ENCODE measurements at places on chromosomes 6 and 20.

GRCh38 chr20:9440892-9441291, 73.5 kb upstream of the LAMP5 start:
- DNase-seq = no peak

DNA sequence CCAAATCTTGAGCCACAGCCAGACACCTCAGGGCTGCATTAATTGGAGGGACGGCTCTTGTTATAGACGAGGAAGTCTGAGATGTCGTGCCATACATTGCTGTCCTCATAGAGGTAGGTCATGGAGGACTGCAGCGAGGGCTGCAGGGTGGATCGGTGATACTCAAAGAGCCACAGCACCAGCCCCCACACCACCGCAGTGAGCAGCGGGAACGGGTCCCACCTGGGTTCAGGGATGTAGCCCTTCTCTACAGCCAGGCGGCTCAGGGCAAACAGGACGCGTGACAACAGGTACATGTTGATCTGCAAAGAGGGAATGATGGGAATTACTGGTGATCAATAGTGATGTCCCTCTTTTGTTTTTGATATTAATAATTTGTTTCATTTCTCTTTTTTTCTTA, 12.4 kb downstream of the PXMP4 start:
- DNase-seq = no peak

DNA sequence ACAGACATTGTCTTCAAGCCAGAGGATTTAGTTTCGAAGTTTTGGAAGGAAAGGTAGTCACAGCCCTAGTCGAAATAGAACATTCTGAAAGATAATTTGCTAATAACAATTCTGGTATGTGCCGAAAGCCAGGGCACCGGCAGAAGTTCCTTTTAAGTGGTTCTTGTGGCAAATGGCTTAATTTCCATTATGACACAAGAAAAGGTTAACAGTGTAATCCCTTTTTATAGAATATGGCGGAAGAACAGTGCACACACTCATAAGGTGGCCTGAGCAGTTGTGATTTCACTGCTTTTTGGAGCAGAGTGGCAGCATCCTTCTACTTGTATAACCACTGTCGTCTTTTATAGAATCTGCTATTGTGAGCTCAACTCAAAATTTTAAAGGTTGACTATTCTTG, 152.4 kb downstream of the SASH1 start:
- no peak for DNase-seq

DNA sequence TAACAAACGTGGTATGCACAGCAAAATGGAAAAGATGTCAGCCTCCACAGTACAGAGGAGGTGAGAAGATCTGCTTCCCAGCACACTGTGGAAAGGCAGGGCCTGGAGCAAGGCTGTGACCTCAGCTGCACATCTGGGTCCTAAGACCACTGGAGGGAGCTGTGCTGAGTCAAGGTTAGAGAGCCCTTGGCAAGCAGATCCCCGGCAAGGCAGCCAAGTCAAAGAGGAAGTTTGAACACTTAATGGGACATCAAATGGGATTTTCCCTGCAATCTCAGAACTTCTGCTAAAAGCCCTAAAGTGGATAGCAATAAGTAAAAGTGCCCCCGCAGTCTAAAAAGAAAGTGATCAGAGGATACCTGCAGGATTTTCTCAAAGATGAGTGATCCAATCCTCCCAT, 39.5 kb downstream of the UNC5CL start:
- DNase-seq = no peak

GRCh38 chr20:8225658-8226057, 93.6 kb downstream of the PLCB1 start:
- no peak for DNase-seq

GRCh38 chr20:34703424-34704176, 544 bp upstream of the TP53INP2 start:
- peak; percentile 3 for DNase-seq

DNA sequence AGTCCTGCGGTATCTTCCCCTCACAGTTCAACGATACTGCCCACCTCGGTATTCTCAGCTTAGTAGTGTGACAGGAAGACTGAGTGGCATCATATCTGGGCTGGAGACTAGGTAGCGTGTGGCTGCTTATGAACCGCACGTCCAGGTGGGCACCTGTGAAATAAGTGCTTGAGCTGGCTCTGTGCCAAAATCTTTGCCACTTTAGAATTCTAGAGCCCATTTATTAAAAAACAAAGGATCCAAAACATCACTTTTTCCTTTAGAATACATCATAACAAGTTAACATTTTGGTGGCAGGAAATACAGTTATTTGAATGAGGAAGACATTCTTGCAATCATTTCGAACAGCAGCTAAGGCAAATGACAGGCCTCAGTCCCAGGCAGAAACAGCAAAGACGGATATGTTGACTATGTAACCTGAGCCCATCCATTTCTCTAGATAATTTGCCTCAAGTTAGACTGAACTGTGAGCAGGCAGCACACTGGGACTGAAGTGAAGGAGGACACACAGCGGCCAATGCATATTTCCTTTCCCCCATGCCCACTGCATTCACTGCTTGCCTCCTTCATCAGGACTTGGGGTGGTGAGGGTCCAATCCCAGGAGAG, 136.6 kb downstream of the GMDS start:
- DNase-seq = no peak

DNA sequence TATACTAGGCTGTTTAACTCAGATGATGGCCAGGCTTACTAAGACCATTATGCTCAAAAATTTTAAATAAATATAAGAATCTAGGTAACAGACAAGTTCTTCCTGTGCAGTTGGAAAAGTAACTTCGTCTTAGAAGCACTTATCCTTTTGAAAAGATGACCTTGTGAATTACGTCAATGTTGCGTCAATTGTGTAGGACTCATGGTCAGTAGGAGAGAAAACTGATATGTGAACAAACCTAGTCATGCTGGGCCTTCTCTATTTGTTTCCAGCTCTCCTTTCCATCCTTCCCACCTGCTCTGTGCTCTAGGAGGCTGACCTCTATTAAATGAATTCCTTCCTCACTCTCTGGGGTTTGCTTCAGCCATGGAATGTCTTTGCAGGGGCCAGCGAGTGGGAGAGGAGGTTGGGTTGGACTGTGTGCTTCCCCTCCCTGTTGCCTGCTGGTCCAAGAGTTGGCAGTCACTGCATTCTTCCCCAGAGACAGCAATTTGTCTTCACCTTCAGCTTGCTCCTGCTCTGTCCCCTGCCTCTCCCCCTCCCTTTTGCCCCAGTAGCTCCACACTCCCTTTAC, 128.0 kb upstream of the TNFAIP3 start:
- no peak for DNase-seq

GRCh38 chr20:40641202-40641601, 47.8 kb downstream of the MAFB start:
- no peak for DNase-seq

DNA sequence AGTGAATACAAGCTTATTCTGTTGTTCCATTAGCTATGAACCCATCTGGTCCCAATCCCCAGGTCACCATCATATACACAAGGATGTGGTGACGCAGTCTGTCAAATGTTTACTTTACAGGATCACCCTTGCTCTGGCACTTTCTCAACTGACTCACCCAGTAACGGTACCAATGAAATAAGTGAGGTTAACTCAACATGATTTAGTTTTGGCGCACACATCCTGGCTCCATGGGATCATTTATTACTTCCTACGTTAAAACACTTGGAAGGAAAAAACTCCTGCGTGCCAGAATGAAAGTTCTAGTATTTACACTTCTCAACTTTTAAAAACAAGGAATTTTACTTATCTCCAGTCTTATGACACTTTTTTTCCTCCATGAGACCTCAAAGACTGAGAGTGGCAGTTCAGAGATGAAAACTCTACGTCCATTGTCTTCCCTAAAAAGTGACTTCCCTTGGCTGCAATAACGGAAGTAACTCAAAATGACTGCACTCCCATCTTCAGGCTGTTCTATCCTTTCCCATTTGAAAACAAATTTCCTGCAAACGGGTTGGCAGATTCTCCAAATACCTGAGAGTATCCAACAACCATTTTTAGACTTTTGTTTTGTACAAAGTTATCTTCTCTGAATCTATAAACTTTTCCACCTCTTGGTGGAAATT, 15.9 kb downstream of the AGPAT4 start:
- DNase-seq = no peak

DNA sequence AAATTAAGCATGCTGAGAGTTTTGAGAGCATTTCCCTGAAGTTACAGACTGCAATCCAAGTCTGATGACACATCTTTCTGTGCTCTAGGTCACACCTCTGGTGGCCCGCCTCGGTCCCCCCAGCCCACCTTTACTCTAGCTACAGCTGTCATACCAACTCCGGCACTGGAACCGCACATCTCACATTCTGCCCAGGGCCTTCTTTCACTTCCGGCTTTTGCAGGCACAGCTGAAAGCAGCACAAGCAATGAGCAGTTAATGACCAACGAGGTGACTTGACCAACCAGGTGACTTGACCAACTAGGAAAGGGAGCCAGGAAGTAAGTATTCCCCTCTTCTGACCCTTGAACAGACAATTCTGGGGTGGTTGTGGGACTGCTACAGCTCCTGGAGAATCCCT, 88.6 kb upstream of the MOCS1 start:
- no peak for DNase-seq

GRCh38 chr6:105646391-105646867, 243.5 kb upstream of the PREP start:
- no peak for DNase-seq
